AG10803 (cell line): ENCODE measurements at places on chromosomes 2 and 18.

DNA sequence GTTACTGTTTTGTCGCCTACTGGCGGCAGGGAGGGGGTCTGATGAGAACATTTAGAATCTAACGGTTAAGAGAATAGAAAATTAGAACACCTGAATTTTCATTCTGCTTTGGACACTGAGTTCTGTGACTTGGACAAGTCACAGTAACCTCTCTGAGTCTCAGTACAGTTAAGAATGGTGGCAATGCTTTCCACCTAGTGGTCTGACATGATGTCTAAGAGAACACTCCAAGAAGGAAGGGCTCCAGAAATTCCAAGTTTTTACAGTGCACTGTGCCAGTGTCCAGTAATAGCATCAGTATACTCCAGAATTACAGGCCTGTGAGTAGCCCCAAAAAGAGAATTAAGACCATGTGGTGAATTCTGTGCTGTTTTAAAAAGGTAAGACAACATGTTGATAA lies 174.1 kb upstream of the ZFP36L2 start:
- peak; percentile 20 for DNase-seq

- no peak for DNase-seq
Measured at GRCh38 chr2:229695961-229696360, 18.4 kb downstream of the DNER start.

DNA sequence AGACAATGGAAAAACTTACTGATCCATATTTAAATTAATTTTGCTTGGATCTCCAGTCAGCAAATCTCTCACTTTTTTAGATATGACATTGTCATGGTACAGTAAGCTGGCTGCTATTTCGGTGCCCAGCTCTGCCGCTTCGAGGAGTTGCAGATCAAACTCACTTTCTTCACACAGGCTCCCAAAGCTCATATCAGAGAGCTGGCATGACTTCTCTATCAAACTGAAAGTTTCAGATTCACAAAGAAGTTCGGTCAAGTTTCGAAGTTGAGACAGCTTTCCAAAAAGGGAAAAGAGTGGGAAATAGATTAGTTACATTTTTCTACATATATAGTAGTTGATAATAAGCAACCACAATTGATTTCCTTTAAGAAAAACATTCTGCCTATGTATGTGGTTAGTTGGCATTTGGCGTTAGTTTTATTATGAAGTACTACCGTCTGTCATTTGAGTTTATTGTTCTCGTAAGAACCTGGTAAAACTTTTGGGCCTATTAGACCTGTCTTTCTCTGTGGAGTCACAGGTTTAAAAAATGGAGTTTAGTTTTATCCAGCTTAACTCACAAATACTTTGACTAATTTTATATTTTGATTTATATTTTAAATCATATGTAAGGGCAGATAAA lies 118.8 kb downstream of the ABCA12 start:
- no peak for DNase-seq

DNA sequence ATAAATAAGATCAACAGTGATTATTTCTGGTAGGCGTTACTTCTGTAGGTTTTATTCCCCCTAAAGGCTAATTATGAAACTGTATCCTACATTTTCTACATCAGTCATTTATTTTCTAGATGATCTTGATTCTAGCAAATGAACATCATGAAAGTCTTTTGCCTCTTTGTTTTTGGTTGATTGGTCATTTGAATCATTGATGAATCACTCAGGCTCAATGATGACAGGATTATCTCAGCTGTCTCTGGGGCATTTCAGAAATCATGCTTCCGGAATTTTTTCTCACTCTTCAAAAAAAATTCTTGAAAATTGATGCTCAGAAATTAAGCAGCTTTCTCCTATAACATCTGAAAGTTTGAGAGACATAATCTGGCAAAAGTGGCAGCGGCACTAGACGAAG lies 298.9 kb upstream of the TCF4 start:
- DNase-seq, result no peak

DNA sequence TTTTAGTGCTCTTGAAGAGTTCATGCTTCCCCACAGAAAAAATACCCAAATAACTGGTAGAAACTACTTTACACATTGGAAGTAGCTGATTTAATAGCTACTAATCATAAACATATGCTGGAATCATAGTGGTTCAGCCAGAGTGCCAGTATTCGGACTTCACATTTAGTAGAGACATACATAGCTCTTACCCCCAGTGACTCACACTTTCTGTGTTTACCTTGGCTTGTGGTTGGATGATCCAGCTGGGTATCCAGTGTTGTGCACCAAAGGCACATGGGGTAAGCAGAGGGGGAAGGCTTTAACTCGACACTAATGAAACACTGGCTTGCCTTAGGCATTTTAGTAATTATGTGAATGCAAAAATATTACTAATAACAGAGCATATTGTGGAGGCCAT lies 18.1 kb downstream of the ARHGAP28 start:
- DNase-seq, result peak; percentile 86
